ENCODE measurements at places on chromosomes 2 and 18. TPM values are rescaled to one million over a fixed set of nuclear protein-coding genes. Genes with fewer than 3 reads are reported as not detected.

DNA sequence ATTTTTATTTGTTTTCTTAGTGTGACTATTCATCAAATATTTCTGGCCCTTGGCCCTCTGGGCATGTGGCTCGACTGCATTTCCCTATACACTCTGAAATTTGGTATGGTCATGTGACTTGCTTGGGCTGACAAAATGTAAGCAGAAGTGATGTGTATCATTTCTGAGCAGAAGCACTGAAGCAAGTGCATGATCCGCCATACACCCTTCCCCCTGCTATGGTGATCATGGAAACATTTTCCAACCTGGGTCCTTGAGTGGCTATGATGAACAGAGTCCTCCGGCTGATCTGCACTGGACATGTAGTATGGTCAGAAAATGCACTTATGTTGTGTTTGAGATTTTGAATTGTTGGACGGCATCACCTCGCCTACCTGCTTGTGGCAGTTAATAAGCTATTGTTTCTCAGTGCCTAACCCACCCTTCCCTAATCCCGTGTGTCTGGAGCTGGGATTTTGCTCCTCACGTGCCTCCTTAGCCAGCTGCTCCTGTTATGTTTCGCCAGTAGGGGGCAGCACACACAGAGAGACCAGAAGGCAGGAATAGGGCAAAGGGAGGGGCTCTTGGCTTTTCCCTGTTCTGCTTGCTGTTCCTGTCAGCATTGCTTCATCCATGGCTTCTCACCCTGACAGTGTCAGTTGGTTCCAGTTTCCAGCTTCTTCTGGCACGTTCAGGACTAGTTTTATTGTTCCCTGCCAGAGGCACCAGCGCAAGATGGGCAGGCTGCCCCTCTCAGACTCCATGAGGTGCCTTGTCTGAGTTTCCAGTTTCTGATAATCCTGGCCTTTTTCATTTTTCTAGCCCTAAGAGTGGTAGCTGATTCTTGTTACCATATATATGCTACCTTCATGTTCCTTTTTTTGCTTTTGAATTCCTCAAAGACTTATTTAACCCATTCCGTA is 207.4 kb downstream of the ARL6IP6 start:
- H3K4me3 ChIP-seq: no peak overlapping the region
- no peaks in the 10 kb centered on the region for H3K27me3 ChIP-seq
- H3K36me3 ChIP-seq: no peaks in the 10 kb centered on the region

DNA sequence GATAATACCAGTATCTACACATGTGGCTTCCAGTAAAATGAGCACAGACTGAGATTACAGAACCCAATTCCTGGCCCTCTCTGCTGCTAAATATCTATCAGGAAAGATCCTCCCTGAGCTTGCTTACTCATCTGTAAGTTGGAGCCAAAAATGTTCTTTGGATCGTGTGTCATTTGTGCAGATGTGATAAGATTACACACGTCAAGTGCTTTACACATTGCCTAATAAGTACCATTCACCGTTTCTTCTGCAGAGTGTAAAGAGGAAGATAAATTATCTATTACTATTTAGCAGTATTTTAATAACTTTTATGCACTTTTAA is 23.2 kb upstream of the SLC20A1 start:
- H3K27me3 ChIP-seq: no peaks in the 10 kb centered on the region
- H3K4me3 ChIP-seq: no peak overlapping the region
- no peaks in the 10 kb centered on the region for H3K36me3 ChIP-seq
- DNase-seq: no peak

The ABHD1 gene
- total RNA-seq: 1.2 TPM

GRCh38 chr2:10876963-10877362 is 34.8 kb upstream of the KCNF1 start:
- H3K4me3 ChIP-seq: no peak overlapping the region
- H3K4me1 ChIP-seq: no peaks in the 10 kb centered on the region
- H3K27me3 ChIP-seq: no peaks in the 10 kb centered on the region
- DNase-seq: no peak
- no peaks in the 10 kb centered on the region for H3K36me3 ChIP-seq

DNA sequence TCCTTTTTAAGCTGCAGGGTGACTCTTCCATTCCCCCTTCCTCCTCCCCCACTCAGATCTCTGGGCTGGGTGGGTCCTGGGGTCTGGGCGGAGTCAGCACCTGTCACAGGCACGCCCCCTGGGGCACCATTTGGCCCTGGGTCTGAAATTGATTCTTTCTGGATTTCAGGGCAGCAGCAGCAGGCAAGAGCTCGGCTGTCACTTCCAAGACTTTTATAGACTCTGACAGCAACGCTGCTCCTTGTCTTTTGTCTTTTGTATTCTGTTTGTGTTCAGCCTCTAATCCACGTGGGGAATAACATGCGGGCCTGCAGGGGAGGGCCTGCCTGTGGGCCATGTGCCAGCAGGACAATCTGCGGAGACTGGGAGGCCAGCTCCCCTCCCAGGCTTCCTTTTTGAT is 3.9 kb downstream of the BOD1L2 start:
- no peak overlapping the region for H3K4me3 ChIP-seq
- H3K36me3 ChIP-seq: no peaks in the 10 kb centered on the region
- peaks cover 2% of the 10 kb centered on the region for H3K27me3 ChIP-seq
- DNase-seq: no peak
- H3K4me1 ChIP-seq: no peaks in the 10 kb centered on the region

The ADCYAP1 gene
- total RNA-seq: not detected

GRCh38 chr2:98731041-98731893 is at the start of gene MGAT4A:
Gene MGAT4A (minus strand): TSS chr2:98731132. CDS start chr2:98726332, 4,800 bp downstream.
- H3K36me3 ChIP-seq: peaks cover 2% of the 10 kb centered on the region
- H3K27me3 ChIP-seq: no peaks in the 10 kb centered on the region
- peak within 1 kb of the TSS; percentile 57 for H3K27ac ChIP-seq
- peak within 1 kb of the TSS; percentile 77 for H3K4me3 ChIP-seq
- DNase-seq: peak; percentile 76

Measured in natural killer cell (primary cell).